ENCODE measurements at places on chromosomes 16 and 17. TPM values are rescaled to one million over a fixed set of nuclear protein-coding genes. Genes with fewer than 3 reads are reported as not detected.
A peak's percentile ranks its signal among the peaks of the same experiment; 100 is the strongest.

DNA sequence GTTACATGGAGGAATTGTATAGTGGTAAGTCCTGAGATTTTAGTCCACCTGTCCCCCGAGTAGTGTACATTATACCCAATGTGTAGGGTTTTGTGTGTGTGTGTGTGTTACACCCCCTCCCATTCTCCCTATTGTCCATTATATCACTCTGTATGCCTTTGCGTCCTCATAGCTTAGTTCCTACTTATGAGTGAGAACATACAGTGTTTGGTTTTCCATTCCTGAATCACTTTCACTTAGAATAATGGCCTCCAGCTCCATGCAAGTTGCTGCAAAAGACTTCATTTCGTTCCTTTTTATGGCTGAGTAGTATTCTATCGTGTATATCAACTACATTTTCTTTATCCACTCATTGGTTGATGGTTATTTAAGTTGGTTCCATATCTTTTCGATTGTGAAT lies 635 bp upstream of the FA2H start:
- DNase-seq = no peak

DNA sequence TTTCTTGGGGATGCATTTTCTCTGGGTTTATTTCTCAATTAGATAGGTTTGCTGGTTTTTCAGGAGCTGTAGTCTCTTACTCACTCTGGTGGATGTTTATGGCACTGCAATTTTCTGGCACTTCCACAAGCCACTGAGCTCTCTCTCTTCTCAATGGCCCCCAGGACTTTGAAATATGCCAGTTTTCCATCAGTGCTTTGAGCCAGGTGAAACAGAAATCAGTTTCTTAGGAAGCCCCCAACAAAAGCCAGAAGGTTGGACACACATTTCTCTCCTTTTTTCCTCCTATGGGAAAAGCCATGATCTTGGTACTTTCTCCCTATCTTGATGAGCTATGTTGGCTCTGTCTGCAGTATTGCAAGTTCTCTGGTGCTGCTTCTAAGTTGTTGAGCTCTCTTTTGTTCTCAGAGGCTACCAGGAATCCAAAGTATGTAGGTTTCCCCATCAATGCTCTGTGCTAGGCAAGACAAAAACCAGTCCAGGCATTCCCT lies 90.7 kb upstream of the SMIM36 start:
- peak; percentile 37 for DNase-seq

- DNase-seq = no peak
These were observed 1.2 kb downstream of the MIF4GD start for GRCh38 chr17:75269844-75270217.

- DNase-seq = no peak
These were observed 137.0 kb downstream of the ANKFN1 start for GRCh38 chr17:56290101-56290801.

DNA sequence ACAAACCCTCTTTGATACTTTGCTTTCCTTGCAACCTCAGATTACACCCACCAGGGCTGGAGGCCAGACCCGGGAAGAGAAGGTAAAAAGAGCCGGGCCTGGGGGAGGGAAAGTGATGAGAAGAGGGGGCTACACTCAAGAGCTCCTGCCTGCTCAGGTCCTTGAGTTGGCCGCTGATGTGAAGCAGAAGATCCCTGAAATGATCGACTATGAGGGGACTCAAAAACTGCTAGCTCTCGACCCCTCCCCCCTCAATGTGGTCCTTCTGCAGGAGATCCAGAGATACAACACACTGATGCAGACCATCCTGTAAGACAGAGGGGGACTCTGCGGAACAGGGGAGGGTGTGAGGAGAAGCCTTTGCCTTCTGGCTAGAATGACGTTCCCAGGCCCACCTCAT lies 2.8 kb upstream of the KDM6B start:
- DNase-seq = no peak

DNA sequence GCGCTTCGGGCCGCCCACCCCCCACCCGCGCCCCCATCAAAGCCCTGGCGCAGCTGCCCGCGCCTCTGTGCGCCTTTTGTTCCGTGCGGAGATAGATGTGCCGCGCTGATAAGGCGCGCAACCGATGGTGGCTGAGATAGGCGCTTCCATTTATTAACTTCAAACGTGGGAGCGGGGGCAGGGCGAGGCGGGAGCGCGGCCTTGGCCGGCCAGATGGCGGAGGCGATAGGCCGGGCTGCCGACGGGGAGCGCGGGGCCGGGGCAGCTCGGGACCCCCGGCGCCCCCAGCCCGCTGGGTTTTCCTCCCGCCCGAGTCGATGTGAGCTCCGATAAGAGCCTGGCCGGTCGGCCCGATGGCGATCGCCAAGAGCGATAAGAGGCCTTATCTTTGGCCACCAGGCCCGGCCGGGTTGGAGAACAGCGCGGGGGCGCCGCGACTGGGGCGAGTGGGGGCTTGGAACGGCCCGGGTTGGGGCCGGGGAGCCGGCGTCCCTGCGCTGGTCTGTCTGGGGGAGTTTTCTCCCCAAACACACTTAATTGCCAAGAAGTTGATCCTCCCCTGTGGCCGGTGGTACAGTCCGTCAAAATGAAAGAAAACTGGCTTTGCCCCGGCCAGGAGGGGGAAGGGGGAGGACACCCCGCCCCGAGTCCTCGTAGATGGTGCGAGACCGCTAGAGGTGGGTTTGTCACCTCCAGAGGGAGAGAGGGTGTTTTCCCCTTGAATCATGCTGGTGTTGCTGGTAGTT lies 2.7 kb downstream of the ZFPM1 start:
- no peak for DNase-seq

GRCh38 chr17:28118362-28118761 lies 75.9 kb downstream of the NLK start:
- DNase-seq = no peak

- no peak for DNase-seq
These were observed 5.8 kb upstream of the ADGRG1 start for GRCh38 chr16:57622361-57623250.

DNA sequence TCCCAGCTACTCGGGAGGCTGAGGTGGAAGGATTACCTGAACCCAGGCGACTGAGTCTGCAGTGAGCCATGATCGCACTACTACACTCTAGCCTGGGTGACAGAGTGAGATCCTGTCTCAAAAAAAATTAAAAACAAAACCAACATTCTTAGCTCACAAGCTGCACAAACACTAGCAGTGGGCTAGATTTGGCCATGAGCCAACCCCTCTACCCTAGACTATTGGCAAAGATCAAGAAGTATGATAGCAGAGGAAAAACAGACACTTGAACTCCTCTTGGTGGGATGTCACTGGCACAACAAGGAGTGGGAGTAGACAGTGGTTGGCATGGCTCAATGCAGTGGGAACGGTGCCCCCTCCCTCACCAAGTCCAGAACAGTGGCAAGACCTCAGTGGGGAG lies 19.6 kb upstream of the RIPOR1 start:
- no peak for DNase-seq

- no peak for DNase-seq
These were observed 20.8 kb downstream of the TRPV2 start for GRCh38 chr17:16435925-16436886.

The GLTPD2 gene
- not detected for total RNA-seq
